CD4-positive, alpha-beta T cell treated with Interleukin-4 for 4 hours (primary cell): ENCODE measurements at places on chromosomes 1 and 21.
A peak's percentile ranks its signal among the peaks of the same experiment; 100 is the strongest.

GRCh38 chr1:13703558-13704490 lies 3.8 kb downstream of the PRDM2 start:
- DNase-seq, result no peak

DNA sequence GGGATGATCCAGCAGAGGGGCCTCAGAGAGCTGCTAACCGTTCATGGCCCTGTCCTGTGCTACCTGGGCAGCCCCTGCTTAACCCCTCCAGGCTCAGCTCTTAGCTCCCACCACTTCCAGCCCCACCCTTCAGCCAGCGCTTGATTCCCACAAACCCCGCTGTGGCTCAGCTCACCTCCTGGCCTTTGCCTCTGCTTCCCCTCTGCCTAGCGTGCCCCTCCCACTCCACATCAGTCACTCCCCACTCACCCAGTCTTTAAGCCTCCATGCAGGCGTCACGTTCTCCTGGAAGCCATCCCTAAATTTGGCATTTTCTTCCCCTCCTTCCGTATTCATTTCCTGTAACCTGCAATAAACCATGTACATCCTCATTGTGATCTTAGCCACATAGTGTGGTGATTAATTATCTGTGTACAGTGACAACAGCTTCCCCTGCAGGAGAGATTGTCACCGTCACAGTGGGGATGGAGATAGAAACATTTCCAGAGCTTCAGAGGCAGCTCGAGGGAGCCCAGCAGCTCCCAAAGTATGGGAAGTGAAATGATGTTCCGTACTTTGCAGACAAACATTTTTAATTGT lies 65.5 kb downstream of the EPHB2 start:
- DNase-seq, result no peak

- no peak for DNase-seq
These were observed 41.6 kb downstream of the ARHGEF16 start for GRCh38 chr1:3495776-3496745.

- no peak for DNase-seq
These were observed 42.3 kb upstream of the NFASC start for GRCh38 chr1:204828352-204828850.

- DNase-seq, result no peak
These were observed 51.5 kb downstream of the PRKAA2 start for GRCh38 chr1:56696663-56697062.

GRCh38 chr1:193131266-193131860 lies 9.5 kb downstream of the CDC73 start:
- DNase-seq, result no peak

- peak; percentile 34 for DNase-seq
These were observed 618 bp downstream of the JAM2 start for GRCh38 chr21:25639551-25640201.

GRCh38 chr1:193609592-193609991 lies 423.2 kb upstream of the B3GALT2 start:
- no peak for DNase-seq

- no peak for DNase-seq
These were observed 8.5 kb downstream of the A3GALT2 start for GRCh38 chr1:33312413-33312749.

GRCh38 chr1:8680664-8681650 lies 136.5 kb downstream of the RERE start:
- no peak for DNase-seq

- no peak for DNase-seq
These were observed 41.2 kb downstream of the BACE2 start for GRCh38 chr21:41209016-41209619.

GRCh38 chr1:192376374-192376773 lies 59.6 kb downstream of the RGS21 start:
- DNase-seq, result no peak

GRCh38 chr1:44500181-44501046 lies 95.4 kb downstream of the RNF220 start:
- no peak for DNase-seq

DNA sequence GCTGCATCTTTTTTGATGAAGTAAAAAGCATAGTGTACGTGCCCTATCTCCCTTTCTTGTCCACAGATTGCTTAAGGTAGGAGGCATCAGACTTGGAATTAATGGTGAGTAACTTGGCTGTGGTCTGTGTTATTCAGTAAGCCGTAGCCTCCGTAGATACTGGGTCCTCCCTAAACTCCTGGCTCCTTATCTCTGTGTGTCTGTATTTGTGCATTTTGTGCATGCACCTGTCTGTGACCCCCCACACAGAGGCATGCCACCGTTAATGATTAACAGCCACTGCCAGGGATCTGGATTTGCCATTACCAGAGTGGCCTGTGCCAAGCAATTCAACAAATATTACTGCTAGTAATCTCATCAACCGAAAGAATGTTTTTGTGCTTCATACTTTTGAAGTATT lies 31.9 kb downstream of the MAP3K21 start:
- no peak for DNase-seq

- peak; percentile 65 for DNase-seq
These were observed 7.4 kb downstream of the EFNA4 start for GRCh38 chr1:155070721-155071569.

DNA sequence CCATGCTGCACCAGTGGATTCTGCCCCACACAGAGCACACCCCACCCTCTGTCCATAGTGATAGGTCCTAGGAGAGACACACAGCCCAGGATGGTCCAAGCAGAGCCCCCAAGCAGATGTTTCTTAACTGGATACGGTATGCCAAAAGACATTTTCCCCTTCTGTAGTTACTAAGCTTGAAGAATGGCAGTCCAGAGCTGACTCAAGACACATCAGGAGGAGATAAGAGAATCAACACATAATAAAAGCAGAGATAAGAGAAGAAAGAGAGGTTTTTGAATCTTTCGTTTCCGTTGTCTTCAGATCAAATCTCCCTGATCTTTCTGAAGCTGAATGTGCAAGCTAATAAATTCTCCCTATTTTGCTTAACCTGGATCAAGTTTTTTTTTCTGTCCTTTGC lies 21.8 kb upstream of the CASQ2 start:
- DNase-seq, result no peak

GRCh38 chr1:109732390-109732881 lies 8.4 kb downstream of the GSTM3 start:
- no peak for DNase-seq

- no peak for DNase-seq
These were observed 7.2 kb downstream of the FAM131C start for GRCh38 chr1:16066245-16066644.

GRCh38 chr1:29157269-29157601 lies 24.5 kb downstream of the SRSF4 start:
- DNase-seq, result no peak

DNA sequence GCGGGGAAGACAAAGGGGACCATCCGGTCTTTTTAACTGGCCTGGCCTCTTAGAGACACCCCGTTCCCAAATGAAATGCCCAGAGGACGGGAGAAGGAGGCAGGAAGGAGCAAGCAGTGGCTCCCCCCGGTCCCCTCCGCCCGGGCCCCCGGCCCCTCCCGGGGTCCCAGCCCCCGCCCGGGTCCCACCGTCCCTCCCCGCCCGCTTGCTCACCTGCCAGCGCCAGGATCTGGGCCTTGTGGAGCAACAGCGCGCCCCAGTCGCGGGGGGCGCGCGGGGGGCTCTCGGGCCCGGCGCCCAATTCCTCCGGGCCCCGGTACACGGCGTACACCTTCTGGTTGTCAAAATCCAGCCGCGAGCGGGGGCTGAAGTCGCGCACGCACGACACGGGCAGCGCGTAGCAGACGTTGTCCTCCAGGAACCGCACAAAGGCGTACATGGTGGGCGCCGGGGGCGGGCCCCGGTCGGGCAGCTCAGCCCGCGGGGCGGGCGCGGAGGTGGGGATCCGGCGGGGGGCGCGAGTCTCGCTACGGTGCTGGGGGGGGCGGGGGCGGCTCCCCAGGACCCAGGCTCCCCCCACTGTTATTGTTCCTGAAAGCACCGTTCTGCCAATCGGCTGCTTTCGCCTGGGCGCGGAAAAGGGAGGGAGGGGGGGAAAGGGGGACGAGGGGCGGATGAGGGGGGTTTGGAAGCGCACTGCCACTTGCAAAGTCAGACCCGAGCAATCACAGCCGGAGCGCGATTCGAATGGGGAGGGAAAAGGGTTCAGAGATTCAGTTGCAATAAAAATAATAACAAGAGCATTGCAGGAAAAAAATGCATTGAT lies at the start of gene BEND5:
Gene BEND5 (minus strand): TSS at position 499 of the 826 bp plus-strand sequence. CDS start 60 bp downstream, at position 439.
- DNase-seq, result peak; percentile 41

- DNase-seq, result no peak
These were observed 36.5 kb downstream of the TRIT1 start for GRCh38 chr1:39846796-39847195.

- peak; percentile 23 for DNase-seq
These were observed 66.3 kb upstream of the LRRC8D start for GRCh38 chr1:89754518-89754917.

DNA sequence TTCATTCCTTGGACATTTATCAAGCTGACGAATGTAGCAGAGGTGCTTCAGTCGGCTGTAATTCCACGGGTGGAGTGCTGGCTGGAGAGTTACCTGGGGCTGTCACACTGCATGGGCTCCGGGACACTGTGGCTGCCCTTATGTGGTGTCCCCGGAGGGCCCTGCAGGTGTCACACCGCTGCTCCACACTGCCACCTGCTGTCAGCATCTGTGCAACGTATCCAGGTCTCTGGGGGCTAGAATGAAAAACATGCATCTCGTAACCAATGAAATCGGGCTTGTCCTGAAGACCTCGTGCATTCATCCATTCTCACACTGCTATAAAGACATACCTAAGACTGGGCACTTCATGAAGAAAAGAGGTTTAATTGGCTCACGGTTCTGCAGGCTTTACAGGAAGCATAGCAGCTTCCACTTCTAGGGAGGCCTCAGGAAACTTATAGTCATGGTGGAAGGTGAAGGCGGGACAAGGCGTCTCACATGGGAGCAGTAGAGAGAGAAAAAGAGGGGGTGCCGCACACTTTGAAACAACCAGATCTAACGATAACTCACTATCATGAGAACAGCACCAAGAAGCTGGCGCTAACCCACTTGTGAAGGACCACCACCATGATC lies 46.7 kb upstream of the PCBP3 start:
- peak; percentile 75 for DNase-seq

DNA sequence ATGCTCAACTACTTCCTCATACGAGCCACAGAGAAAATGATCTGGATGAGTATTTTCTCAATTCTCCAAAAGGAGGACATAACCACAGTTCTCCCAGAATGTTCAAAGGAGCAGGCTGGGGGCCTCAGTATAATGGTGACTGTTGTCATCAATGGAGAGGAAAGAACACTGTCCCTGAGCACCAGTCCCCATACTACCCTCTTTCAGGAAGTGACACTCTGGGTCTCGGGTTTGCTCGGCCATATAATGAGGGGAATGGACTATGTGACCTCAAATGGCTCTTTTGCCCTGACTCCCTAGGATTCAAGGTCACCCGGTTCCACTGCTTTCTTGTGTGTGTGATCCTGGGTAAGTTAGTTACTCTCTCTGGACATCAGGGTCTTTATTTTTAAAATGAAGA lies 22.8 kb downstream of the SLC9A1 start:
- DNase-seq, result no peak

- DNase-seq, result peak; percentile 15
These were observed 41.0 kb downstream of the RXRG start for GRCh38 chr1:165403835-165404482.

GRCh38 chr1:209692296-209692695 lies 12.3 kb upstream of the HSD11B1 start:
- no peak for DNase-seq

- DNase-seq, result peak; percentile 8
These were observed 41.2 kb downstream of the RRAGC start for GRCh38 chr1:38818175-38818976.

- no peak for DNase-seq
These were observed 10.3 kb upstream of the S100A10 start for GRCh38 chr1:152003846-152004442.

DNA sequence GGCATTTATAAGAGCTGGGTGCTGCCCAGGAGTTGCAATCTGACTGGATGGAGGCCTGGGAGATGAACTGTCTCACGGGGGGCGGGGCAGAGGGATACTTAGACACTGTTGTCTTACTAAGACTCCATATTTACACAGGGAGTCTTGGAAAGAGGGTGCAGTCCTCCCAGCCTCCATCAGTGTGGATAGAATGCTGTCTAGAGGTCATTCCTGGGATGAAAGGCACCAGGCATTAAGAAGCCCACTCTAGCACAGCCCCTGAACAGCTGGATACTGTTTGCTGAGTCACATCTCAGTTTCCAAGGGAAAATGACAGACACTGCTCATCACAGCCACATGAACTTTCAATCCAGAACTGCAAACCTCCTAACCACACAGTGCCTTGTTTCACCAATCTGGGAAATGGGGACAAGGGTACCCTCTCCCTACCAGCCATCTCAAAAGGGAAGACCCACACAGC lies 43.3 kb downstream of the SSBP3 start:
- no peak for DNase-seq

DNA sequence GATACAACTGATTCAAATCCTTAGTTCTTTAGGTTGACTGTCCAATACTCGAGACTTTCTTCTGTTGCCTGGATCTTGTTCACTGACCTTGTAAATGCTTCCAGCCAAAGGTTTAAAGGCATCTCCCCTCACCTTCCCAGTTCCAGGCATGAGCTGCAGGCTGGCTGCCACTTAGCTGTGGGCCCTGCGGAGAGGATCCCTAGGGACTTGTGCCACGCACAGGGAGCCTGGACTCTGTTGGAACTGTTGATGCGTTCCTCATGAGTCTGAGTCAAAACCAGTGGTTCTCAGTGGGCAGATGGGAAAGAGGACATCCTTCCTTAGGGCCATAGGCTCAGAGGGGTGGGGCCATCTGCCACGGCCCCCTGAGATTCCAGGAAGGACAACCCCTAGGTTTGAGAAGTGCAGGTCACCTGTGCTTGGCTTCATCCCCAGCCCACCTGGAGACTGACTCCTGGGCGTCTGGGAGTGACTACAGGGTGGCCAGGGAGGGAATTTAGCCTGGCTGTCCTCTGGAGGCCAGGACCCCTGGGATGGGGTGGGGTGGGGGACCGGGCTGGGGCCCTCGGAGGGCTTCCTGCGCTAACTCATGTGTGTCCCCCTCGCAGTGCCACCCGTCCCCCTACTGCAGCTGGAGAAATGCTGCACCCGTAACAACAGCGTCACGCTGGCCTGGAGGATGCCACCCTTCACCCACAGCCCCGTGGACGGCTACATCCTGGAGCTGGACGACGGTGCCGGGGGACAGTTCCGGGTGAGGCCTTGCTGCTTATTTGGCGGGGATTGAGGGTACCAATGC lies 37.6 kb upstream of the GNPAT start:
- no peak for DNase-seq

DNA sequence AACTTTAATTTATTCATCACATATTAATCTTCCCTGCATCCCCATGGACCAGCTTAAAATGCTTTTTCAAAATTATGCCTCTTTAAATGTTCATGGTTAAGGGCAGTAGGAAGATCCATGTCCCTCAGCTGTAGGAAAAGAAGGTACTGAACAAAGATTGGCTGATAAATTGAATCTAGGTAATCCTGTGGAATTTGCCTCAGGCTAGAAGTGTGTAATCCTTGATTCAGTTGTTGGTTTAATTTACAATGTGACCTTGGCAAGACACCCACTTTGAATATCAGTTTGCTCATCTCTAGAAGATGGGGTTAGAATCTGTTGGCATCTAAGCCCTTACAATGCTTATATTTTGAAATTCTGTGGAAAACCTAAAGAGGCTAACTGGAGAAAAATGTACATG lies 6.1 kb downstream of the TTC4 start:
- DNase-seq, result no peak

- DNase-seq, result peak; percentile 6
These were observed 188.0 kb downstream of the RERE start for GRCh38 chr1:8629241-8630091.

GRCh38 chr1:111199881-111200801 lies at the start of gene DENND2D:
Gene DENND2D (minus strand): TSS chr1:111200646. CDS start chr1:111200459, 187 bp downstream.
- peak; percentile 66 for DNase-seq
